ENCODE measurements at places on chromosomes 11 and 22. TPM values are rescaled to one million over a fixed set of nuclear protein-coding genes. Genes with fewer than 3 reads are reported as not detected.

DNA sequence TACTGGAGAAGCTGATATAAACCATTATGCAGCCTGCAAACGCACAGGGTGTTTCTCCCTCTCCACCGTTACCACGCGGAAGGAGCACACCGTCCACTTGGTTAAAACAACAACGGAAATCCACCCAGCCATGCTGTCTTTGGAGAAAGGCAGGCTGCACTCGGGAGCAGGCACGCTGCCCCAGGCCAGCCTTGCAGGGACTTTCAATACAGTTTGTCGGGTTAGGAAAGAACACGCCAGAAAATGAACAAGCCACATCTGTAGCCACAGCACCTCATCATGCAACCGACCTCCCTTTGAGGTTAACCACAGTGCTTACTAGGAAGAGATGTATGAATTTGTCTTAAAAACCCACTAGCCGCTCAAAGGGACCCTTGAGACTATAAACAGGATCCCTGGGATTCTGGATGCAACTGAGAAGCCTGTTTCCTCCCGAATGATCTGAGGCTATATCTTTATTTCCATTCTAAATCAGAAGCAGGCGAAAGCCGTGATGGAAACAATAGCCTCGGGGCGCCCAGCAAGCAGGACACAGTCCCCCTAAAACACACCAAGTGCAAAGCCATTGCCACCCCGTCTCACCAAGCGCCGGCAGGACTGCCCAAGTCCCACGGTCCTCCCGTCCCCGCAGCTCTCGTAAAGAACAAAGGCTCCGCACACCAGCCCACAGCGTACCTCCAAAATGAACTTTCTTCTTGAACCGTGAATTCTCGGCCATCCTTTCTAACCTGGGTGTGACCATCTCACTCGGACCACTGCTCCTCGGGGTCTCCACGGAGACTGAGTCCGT is 318.9 kb downstream of the CTTN start:
- H3K27me3 ChIP-seq, result peaks cover 2% of the 10 kb centered on the region
- no peak overlapping the region for H3K4me3 ChIP-seq
- DNase-seq, result no peak
- no peaks in the 10 kb centered on the region for H3K4me1 ChIP-seq
- no peak overlapping the region for H3K27ac ChIP-seq

GRCh38 chr11:124894606-124895430 is 2.8 kb downstream of the ROBO4 start:
- H3K36me3 ChIP-seq, result no peaks in the 10 kb centered on the region
- no peak overlapping the region for H3K4me3 ChIP-seq
- H3K4me1 ChIP-seq, result peaks cover 27% of the 10 kb centered on the region
- no peaks in the 10 kb centered on the region for H3K27me3 ChIP-seq

VSIG10L2 gene
- total RNA-seq, result not detected

GRCh38 chr11:15769203-15769602 is 587.1 kb downstream of the SOX6 start:
- no peak overlapping the region for H3K27ac ChIP-seq
- no peaks in the 10 kb centered on the region for H3K4me1 ChIP-seq
- H3K36me3 ChIP-seq, result no peaks in the 10 kb centered on the region

DNA sequence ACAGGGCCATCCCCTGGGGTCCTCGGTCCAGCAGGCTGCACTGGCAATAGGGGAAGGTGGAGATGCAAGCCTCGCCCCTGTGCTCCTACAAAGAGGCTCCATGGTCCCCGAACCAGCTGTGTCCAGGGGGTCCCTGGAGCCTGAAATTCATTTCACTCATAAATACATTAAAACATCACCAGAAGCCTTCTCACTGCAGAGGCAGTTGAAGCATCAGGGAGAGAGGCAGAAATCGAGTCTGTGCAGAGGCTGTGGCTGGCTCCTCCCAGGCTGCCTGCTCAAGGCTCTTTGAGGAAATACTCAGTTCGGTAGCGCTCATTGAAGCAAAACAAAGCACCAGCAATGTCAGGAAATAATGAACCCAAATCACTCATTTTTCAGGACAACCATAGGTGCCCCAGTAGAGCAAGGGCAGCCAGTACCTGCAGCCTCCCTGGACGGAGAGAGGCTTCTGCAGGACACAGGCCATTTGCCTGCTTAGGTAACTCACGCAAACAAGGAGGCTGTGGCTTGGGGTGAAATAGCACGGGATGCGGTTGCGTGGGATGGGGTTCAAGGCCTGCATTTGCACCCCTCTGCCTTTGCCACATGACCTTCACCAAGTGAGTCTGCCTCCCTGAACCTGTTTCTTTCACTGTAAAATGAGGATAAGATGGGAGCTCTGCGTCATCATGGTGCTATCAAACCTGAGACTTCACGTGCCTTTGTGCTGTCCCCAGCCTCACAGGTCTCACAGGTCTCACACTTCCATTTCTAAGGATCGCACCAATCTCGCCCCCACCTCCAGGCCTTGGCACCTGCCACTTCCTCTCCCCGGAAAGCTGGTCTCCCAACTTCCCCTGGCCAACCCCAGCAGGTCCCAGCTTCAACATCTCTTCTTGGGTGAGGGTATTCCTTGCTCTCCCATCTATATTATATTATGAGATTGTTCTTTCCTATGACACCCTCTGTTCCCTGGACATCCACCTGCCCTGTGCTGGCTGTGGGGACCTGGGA is 84.3 kb upstream of the SHISAL1 start:
- H3K36me3 ChIP-seq, result no peaks in the 10 kb centered on the region
- no peak overlapping the region for H3K27ac ChIP-seq
- H3K27me3 ChIP-seq, result peaks cover 17% of the 10 kb centered on the region
- no peak for DNase-seq
- no peak overlapping the region for H3K4me3 ChIP-seq

DNA sequence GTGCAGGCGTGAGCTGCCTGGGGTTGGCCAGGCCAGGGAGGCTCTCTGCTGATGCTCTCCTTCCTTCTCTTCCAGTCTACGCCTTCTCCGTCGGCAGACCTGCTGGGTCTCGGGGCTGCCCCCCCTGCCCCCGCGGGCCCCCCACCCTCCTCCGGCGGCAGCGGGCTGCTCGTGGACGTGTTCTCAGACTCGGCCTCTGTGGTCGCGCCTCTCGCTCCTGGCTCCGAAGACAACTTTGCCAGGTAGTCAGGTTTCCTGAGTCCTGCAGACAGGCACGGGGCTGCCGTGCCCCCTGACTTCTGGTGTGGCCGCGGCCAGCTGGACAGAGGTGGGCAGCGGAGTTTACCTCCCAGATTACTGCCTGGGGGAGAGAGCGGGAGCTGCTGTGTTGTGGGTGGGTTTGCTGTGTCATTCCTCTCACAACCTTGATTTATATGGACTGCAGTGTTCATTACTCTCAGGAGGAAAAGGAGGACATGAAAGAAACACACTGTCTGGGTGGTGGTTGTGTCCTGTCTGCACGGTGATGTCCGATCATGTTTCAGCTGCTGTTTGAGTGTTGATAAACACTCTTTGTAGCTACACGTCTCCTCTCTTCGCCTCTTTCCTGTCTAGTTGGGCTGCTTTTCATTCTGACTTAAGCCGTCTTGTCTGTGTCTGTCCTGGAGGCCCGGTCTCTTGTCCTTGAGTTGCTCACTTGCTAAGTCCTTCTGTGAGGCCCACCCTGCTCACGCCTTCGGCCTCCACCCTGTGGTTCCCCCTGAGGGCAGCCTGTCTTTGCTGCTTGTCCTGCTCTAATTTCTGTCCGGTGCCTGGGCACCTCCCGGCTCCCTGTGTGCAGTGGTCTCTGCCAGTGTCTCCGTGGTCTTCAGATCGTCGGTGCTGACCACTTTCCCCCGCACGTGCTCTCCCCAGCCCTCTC is 35.9 kb downstream of the MUC6 start:
- no peak for DNase-seq
- H3K4me3 ChIP-seq, result no peak overlapping the region
- no peaks in the 10 kb centered on the region for H3K27me3 ChIP-seq
- H3K4me1 ChIP-seq, result no peaks in the 10 kb centered on the region
- peaks cover 51% of the 10 kb centered on the region for H3K36me3 ChIP-seq

CBLIF gene
- not detected for total RNA-seq

- no peak overlapping the region for H3K4me3 ChIP-seq
- H3K27ac ChIP-seq, result no peak overlapping the region
- DNase-seq, result no peak
- H3K4me1 ChIP-seq, result no peaks in the 10 kb centered on the region
- no peaks in the 10 kb centered on the region for H3K36me3 ChIP-seq
- H3K27me3 ChIP-seq, result peaks cover 56% of the 10 kb centered on the region
Observed at GRCh38 chr11:64605244-64605560, 14.2 kb downstream of the SLC22A12 start.

GRCh38 chr11:8833568-8834315 is 77.2 kb upstream of the AKIP1 start:
- no peaks in the 10 kb centered on the region for H3K27me3 ChIP-seq
- H3K4me1 ChIP-seq, result peaks cover 35% of the 10 kb centered on the region

- peaks cover 29% of the 10 kb centered on the region for H3K4me1 ChIP-seq
- no peak overlapping the region for H3K4me3 ChIP-seq
- no peak overlapping the region for H3K27ac ChIP-seq
- no peaks in the 10 kb centered on the region for H3K36me3 ChIP-seq
- peaks cover 12% of the 10 kb centered on the region for H3K27me3 ChIP-seq
- no peak for DNase-seq
Observed at GRCh38 chr22:37334859-37335805, 52.8 kb downstream of the CYTH4 start.

- no peaks in the 10 kb centered on the region for H3K27me3 ChIP-seq
- H3K4me1 ChIP-seq, result peaks cover 7% of the 10 kb centered on the region
- H3K36me3 ChIP-seq, result peaks cover 6% of the 10 kb centered on the region
- H3K4me3 ChIP-seq, result no peak overlapping the region
Observed at GRCh38 chr11:33772300-33772699, 2.0 kb downstream of the FBXO3 start.

APOBEC3C gene
- total RNA-seq, result 5.6 TPM

GRCh38 chr11:133753150-133753549 is 92.2 kb downstream of the SPATA19 start:
- H3K27me3 ChIP-seq, result no peaks in the 10 kb centered on the region
- H3K4me3 ChIP-seq, result no peak overlapping the region
- H3K36me3 ChIP-seq, result no peaks in the 10 kb centered on the region
- DNase-seq, result no peak

Data from IMR-90 (cell line).